ENCODE measurements at places on chromosomes 1 and 21.

- DNase-seq, result no peak
Observed at GRCh38 chr1:70227439-70227838, 6.3 kb downstream of the SRSF11 start.

GRCh38 chr1:90708236-90708786 is 8.8 kb downstream of the BARHL2 start:
- DNase-seq, result no peak

- no peak for DNase-seq
Observed at GRCh38 chr1:188599313-188599712, 1770.6 kb downstream of the PLA2G4A start.

DNA sequence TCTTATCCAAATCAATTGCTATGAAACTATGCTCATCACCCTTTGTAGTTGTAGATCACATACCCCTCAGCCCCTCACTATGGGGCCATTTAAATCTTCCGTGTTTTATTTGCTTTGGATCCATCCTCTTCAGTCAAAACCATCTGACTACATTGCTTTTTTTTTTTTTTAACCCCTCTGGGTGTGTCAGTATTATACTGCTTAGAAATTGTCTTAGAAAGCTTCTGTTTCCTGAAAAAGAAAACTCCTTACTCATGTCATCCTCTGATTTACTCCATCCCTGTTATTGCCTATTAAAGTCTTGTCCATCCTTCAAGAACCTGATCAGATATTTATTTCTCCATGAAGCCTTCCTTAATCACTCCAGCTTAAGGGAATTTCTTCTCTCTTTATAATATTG is 74.0 kb upstream of the HSD17B7 start:
- no peak for DNase-seq

GRCh38 chr1:3611170-3612019 is at the start of gene MEGF6:
Gene MEGF6, minus strand, starts transcription at chr1:3611508. Its CDS starts 240 bp downstream, at chr1:3611268.
- no peak for DNase-seq

DNA sequence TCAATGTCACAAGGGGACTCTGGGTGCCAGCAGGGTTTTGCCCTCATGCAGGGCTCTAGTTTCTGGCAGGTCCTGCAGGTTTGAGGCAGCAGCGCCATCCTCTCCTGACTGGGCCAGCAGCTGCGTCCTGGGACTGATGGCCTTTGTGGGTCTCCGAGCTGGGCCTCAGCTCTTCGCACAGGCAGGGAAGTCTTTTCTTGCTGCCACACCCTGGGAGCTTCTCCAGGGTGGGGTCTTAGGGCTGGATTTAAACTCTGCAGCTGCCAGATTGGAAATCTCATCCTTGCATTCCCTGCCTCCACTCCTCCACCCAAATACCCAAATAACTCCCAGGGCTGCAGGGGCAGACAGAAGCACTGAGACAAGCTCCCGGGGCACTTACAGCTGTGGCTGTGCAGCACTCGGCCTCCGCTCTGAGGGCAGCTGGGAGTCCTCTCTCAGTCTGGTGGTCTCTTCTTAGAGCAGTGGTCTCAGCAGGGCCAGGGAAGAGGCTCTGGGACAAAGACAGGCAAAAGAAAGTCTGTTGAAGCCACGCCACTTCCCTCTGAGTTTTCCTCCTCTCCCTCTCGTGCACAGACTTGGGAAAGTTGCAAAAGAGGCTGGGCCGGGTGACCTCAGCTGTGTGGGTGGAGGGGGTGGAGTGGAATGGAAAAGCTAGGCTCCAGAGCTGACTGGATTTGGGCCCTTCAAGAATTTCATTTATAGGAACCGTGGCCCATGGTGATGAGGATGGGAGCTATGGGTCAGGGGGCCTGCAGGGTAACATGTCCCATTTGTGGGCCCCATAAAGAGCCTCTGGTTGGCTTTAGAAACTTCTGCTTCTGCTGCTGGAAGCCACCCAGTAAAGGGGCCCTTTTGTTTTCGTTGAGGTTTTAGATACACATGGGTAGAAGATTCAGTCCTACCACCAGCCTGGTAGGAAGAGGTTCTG is at the start of gene RAB7B:
Gene RAB7B, minus strand, starts transcription at position 525 of the 931 bp plus-strand sequence. CDS start 9,260 bp downstream, outside the sequence.
- DNase-seq, result no peak

DNA sequence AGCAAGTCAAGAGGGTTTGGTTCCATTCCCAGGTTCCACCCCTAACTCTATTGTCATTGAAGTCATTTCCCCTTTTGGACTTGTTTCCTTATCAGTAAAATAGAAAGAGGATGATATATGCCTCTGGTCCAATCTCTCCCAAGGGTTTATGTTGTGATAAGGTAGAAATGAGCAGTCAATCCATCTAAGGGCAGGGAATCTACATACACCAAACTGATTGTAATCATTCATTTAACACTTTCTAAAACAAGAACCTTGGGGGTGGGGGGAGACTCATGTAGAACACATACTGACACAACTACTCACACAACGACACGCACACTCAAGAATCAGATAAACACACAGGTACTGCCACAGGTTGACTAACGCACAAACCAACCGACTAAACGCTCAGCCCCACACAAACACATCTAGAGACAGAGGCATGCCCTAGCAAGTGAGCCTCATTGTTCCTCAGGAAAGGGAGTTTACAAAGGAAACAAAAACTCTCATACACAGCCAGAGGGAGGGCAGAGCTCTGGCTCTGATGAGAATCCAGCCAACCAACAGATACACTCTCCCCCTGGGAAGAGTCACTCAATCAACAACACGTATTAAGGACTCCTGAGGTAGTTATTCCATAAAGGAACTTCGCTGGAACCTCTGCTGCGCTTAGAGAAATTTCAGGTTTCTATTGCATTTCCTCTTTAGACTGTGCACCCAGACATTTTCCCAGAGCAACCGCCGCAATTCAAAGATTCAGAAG is 1.0 kb downstream of the F11R start:
- DNase-seq, result no peak

DNA sequence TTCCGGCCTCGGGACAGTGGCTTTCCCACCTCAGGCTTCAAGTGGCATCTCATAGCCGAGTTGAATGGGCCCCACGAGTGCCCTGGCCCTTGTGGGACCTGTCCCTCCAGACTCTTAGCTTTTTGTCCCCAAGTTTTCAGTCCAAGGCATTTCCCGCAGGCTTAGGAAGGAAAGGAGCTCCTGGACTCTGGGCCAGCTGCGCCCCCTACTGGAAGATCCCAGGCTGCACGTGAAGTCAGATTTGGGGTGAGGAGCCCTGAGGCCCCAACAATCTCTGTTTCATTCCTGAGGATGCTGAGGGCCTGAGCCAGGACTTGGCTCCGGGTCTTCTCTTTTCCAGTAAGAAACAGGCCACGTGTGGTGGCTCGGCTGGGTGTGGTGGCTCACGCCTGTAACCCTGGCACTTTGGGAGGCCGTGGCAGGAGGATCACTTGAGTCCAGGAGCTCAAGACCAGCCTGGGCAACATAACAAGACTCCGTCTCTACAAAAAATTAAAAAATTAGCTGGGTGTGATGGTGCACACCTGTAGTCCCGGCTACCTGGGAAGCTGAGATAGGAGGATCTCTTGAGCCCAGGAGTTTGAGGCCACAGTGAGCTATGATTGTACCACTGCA is 67.4 kb downstream of the ARHGEF10L start:
- peak; percentile 60 for DNase-seq

DNA sequence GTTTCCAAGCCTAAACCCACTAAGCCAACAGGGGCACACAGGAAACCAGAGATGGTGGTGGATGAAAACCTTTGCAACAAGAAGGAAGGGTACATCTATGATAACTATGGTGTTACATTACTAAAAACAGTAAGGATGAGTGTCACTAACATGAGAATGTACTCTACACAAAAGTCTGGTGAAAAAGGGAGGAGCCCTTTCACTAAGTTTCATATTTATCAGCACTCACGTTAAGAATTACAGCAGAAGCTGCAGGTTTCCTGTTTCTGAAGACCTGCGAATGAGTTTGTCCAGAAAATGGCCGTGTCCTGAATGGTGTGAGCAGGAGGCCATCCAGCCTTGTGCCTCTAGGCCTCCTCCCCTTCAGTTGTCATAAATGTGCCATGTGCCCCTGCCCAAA is 17.8 kb downstream of the ABCG1 start:
- no peak for DNase-seq
